ENCODE measurements at places on chromosomes 6 and 20. TPM values are rescaled to one million over a fixed set of nuclear protein-coding genes. Genes with fewer than 3 reads are reported as not detected.

Gene SLC13A3
- total RNA-seq = 2.0 TPM

- peaks cover 25% of the 10 kb centered on the region for H3K4me1 ChIP-seq
- no peak overlapping the region for H3K27ac ChIP-seq
- peaks cover 34% of the 10 kb centered on the region for H3K36me3 ChIP-seq
- no peaks in the 10 kb centered on the region for H3K27me3 ChIP-seq
Observed at GRCh38 chr20:25306991-25307903, 59.4 kb downstream of the PYGB start.

DNA sequence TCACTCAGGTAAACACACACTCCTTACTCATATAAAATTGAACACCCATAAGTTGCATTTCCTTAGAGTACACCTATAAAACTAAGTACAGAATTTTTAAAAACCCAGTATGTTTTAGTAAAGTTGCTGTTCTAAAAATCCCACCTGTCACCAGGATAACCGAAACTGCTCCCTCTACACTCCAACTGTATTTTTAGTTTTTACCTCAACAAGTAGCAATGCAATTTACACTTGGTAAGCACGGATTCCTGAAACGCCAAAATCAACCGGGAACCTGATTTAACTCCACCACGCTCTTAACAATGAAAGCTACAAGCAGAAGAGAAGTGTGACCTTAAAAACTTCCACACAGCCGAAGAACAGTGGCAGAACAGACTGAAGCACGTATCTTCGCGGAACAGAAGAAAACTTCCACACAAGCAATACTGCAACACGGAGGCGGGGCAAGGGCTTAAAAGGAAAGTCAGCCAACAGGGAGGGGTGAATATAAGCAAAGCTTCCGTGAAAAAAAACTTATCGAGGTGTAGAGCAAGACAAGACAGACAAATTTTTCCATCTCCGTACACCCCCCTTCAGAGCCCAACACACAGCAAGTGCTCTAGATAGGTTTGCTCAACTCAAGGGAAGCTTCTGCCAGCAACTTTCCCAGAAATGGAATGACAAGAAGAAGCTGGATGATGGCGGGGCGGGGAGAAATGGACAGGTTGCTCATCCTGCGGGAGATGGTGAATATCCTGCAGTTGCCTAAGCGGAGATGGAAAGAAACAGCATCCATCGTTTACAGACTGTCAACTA is 1.4 kb downstream of the STAU1 start:
- peaks cover 38% of the 10 kb centered on the region for H3K4me1 ChIP-seq
- H3K27me3 ChIP-seq = no peaks in the 10 kb centered on the region
- DNase-seq = peak; percentile 64
- peak overlapping the region; percentile 86 for H3K27ac ChIP-seq

DNA sequence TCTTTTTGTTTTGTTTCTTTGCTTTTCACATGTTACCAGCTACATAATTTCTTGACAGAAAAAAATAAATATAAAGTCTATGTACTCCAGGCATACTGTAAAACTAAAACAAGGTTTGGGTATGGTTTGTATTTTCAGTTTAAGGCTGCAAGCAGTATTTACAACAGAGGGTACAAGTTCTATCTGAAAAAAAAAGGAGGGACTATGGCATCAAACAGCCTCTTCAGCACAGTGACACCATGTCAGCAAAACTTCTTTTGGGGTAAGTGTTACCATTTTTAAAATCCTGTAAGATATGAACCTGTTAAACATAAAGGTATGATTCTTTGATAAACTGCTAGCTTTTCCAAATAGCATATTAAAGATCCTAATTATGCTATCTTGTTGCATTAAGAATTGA is 393 bp downstream of the RUNX2 start:
- no peaks in the 10 kb centered on the region for H3K4me1 ChIP-seq
- no peak overlapping the region for H3K27ac ChIP-seq
- H3K4me3 ChIP-seq = peak overlapping the region; percentile 37
- no peaks in the 10 kb centered on the region for H3K36me3 ChIP-seq
- H3K27me3 ChIP-seq = no peaks in the 10 kb centered on the region
- no peak for DNase-seq
